Activated CD4-positive, CD25-positive, alpha-beta regulatory T cell (primary cell): ENCODE measurements at places on chromosomes 13 and 19.

GRCh38 chr19:7646426-7646700 is 9.5 kb downstream of the STXBP2 start:
- no peak for DNase-seq

DNA sequence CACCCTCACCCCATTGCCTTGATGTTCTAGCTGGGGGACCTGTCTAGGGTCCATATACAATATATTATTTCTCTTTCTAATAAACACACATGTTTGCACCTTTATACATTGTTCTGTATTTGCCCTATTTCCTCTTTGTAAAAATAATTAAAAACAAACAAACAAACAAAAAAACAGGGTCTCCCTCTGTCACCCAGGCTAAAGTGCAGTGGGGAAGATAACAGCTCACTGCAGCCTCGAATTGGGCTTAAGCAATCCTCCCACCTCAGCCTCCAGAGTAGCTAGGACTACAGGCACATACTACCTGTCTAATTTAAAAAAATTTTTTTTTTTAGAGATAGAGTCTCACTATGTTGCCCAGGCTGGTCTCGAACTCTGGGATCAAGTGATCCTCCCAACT is 5.9 kb upstream of the FBN3 start:
- no peak for DNase-seq

- no peak for DNase-seq
These were observed 346.4 kb downstream of the FGF9 start for GRCh38 chr13:22017226-22017625.

DNA sequence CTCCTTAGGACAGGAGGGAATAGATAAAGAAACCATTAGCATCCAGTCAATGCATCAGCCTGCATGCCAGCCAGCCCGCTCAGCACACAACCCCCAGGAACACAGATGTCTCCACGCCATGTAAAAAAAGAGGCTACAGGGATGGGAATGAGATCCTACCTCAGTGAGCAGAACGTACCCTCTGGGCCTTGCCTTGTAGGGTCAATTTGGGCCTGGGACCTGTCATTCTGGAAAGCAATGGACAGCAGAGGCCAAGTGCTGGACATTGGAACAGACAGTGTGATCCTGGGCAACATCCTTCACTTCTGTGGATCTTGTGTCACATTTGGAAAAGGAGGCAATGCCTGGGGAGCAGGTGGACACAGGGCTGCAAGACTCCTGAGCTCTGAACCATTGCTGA is 26.0 kb downstream of the VSTM2B start:
- no peak for DNase-seq

DNA sequence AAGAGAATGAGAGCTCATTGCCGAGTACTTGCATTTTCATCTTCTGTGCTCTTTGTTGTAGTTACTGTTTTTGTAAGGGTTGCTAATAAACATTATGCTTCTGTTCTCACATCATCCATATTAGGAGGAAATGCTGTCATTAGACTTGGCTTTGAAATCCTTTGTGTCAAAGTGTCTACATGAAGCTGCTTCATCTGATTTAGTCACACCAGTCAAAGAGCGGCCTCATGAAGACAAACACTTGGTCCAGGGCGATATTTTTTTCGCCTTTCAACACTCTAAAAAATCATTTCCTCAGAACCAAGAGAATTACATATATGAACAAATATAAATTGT is 105.0 kb downstream of the SPRY2 start:
- no peak for DNase-seq

- peak; percentile 64 for DNase-seq
These were observed 9.8 kb upstream of the CIRBP start for GRCh38 chr19:1259206-1259875.

- no peak for DNase-seq
These were observed 15.5 kb upstream of the DCLK1 start for GRCh38 chr13:36146511-36147269.

DNA sequence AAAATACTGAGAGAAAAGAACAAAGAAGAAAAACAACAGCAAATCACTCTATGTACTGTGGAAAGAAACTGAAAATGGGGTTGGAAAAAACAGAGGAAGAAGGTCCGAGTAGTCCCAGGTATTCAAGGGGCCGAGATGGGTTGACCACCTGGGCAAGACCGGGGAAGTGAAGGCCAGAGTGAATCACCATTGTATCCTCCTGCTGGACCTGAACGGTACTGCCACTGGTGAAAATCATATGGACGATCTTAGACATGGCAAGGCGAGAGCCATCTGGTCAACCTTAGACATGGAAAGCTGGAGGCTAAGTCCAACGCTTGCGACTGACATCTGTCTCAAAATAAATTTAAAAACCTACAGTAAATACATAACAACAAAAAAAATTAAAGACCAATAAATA is 44.4 kb upstream of the ZNF91 start:
- DNase-seq = no peak

- no peak for DNase-seq
These were observed 329.0 kb downstream of the OLFM4 start for GRCh38 chr13:53357582-53357981.

GRCh38 chr13:63449550-63449949 is 2033.9 kb upstream of the PCDH20 start:
- DNase-seq = no peak

DNA sequence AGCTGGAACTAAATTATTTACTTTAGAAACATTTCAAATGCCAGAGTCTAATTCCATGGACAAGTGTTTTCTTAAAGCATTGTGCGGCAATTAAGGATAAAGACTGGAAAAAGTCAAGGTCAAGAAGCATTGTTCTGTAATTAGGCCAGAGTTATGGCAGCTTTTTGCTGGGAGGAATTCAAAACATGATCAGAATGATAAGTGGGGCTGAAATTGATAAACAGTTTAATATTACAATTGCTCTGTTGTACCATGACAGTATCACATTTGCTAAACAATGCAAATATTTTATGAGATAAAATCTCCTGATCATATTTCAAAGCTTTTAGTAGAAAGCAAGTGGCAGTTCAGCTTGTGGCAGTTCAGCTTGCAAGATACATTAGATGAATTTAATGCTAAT is 513.7 kb downstream of the GPC6 start:
- no peak for DNase-seq
